Activated CD4-positive, alpha-beta T cell treated with anti-CD3 and anti-CD28 coated beads, Interleukin-2, amount 10 ng/mL, durations not matched to agents 7 days and 5 days (primary cell): ENCODE measurements at places on chromosomes 5 and 9. TPM values are rescaled to one million over a fixed set of nuclear protein-coding genes. Genes with fewer than 3 reads are reported as not detected.

- H3K4me3 ChIP-seq, result no peak overlapping the region
- no peaks in the 10 kb centered on the region for H3K36me3 ChIP-seq
- H3K27me3 ChIP-seq, result no peaks in the 10 kb centered on the region
- no peak for DNase-seq
- no peaks in the 10 kb centered on the region for H3K4me1 ChIP-seq
- H3K27ac ChIP-seq, result no peak overlapping the region
Observed at GRCh38 chr5:127590156-127590722, 58.6 kb upstream of the CTXN3 start.

DNA sequence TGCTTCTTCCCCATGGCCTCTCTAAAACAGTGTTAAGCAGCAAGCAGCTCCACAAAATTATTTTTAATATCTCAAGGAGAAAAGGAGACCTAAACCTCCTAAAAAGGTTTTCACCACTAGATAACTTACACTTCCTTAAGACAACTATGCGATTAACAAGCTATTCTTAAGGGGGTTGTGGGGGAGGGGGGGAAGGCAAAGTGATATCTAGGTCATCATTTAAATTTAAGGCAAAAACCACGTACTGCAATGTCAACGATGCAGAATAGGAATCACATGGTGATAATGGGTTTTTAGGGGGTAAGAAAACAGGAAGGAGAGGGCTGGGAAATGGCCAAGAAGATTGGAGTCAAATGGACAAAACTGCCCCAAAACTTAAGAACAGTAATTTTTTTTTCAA, 32.6 kb downstream of the CSNK1A1 start:
- H3K27ac ChIP-seq, result no peak overlapping the region
- no peaks in the 10 kb centered on the region for H3K27me3 ChIP-seq
- DNase-seq, result no peak
- peaks cover 48% of the 10 kb centered on the region for H3K36me3 ChIP-seq

DNA sequence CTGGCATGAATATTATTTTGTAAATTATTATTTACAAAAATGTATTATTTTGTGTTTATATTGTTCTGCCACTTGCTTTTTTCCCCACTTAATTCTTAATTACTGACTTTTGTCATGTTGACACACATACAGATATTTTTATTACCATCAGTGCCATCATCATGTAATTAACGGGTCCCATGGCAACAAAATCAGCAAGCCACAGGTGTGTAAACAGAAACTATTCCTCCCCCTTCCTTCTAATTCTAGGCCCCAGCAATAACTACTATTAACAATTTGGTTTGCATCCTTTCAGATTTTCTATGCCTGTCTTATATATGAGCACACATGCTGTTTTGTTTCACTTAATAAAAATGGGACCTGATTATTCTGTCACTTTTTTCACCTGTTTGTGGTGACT, 29.3 kb downstream of the CYFIP2 start:
- H3K4me1 ChIP-seq, result peaks cover 57% of the 10 kb centered on the region
- DNase-seq, result no peak
- peak overlapping the region; percentile 27 for H3K27ac ChIP-seq

- no peak for DNase-seq
- peaks cover 7% of the 10 kb centered on the region for H3K27me3 ChIP-seq
- H3K4me3 ChIP-seq, result no peak overlapping the region
- no peaks in the 10 kb centered on the region for H3K4me1 ChIP-seq
Observed at GRCh38 chr9:23537192-23538066, 288.6 kb downstream of the ELAVL2 start.

GRCh38 chr5:61416010-61416409, 84.0 kb downstream of the ZSWIM6 start:
- no peak overlapping the region for H3K4me3 ChIP-seq
- DNase-seq, result no peak

GRCh38 chr5:127416906-127417305, 100.5 kb upstream of the PRRC1 start:
- no peak overlapping the region for H3K27ac ChIP-seq
- no peak overlapping the region for H3K4me3 ChIP-seq
- H3K4me1 ChIP-seq, result no peaks in the 10 kb centered on the region
- peaks cover 4% of the 10 kb centered on the region for H3K27me3 ChIP-seq
- DNase-seq, result no peak

SPATA31E1 gene
- total RNA-seq, result not detected

SLIT3 gene
- 0.15 TPM for total RNA-seq

TOR4A gene
- 6.0 TPM for total RNA-seq
